NCI-H2081 treated with DMSO at 0.1 percent for 48 hours (cell line): ENCODE measurements at places on chromosomes 5 and 9.
A peak's percentile ranks its signal among the peaks of the same experiment; 100 is the strongest.

- peak; percentile 39 for DNase-seq
These were observed 93.1 kb upstream of the TBCA start for GRCh38 chr5:77869116-77869798.

- DNase-seq, result no peak
These were observed 65.1 kb upstream of the NEURL1B start for GRCh38 chr5:172575816-172576545.

- DNase-seq, result no peak
These were observed 1.2 kb upstream of the NELFB start for GRCh38 chr9:137253717-137254623.

DNA sequence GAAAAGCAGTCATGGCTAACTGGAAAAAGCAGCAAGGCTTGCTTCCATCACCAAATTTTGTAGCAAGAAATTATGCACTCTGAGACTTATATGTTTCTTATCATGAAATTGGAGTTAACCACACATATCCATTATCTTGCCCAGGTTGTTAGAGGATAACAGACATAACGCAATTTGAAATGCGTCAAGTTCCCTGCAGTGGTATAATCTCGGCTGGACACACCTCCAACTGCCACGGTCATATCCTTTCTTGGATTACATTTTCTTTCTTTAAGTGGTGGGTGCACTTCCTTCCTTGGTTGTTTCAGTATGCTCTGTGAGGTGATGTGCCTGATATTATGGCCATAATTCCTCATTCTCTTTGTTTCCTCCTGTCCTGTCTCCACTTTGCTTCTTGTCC, 695.0 kb upstream of the DMAC1 start:
- no peak for DNase-seq

GRCh38 chr5:119016125-119016774, 27.9 kb upstream of the DTWD2 start:
- DNase-seq, result no peak

DNA sequence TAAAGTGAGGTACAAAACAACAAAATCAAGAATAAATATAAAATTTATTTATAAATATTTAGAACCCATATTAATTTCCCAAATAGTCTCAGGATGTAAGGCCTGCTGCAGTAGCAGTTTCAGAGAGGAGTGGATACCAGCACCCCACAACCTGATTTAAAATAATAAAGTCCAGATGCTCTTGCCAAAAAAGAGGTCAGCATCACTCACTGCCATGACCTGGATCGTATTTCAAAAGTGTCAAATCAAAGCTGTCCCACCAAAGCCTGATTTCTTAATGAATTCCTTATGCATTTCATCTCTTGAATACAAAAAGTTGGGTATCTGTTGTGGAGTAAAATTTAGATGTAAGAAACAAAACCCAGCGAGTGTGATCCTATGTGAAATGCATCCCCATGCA, 58.0 kb upstream of the ROR2 start:
- no peak for DNase-seq

DNA sequence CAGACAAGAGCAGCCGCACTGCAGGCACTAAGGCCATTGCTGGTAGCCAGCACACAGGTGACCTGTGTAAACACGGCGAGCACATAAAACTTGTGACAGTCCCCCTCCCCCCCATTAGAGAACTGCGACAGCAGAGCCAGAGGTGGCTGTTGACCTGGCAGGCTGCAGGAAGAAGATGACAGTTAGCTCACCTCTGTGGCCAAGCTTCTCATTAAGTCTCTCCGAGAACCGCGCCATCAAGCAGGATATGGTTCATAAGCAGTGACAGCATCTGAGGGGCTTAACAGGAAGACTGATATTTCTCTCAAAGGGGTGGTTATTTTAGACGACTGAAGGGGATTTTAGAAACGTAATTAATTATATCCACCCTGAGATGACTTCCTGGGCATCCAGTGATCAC, 5.2 kb downstream of the SURF4 start:
- no peak for DNase-seq

GRCh38 chr9:112295174-112295573, 38.2 kb downstream of the PTBP3 start:
- no peak for DNase-seq

GRCh38 chr5:69167493-69167855, 524 bp downstream of the CCNB1 start:
- no peak for DNase-seq

DNA sequence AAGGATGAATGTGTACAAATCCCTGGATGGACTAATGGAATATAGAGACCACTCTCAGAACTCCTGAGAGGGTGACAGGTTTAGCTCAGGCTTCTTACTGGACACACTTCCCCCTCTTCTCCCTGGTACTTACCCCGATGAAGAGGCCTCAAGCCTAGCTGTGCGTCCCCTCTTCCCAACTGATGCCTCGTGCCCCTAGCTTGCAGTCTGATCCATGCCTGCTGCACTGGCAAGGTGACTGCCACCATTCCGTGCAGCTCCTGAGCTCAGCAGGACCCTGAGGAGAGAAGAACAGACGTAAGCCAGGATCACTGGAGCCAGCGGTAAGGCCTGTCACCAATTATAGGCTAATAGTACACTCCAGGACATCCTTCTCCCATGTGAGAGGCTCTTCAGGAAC, 5.5 kb upstream of the STOML2 start:
- no peak for DNase-seq

- DNase-seq, result no peak
These were observed 15.9 kb downstream of the RFX3 start for GRCh38 chr9:3509926-3510325.

- no peak for DNase-seq
These were observed 94.7 kb upstream of the NUDT12 start for GRCh38 chr5:103657301-103657700.

DNA sequence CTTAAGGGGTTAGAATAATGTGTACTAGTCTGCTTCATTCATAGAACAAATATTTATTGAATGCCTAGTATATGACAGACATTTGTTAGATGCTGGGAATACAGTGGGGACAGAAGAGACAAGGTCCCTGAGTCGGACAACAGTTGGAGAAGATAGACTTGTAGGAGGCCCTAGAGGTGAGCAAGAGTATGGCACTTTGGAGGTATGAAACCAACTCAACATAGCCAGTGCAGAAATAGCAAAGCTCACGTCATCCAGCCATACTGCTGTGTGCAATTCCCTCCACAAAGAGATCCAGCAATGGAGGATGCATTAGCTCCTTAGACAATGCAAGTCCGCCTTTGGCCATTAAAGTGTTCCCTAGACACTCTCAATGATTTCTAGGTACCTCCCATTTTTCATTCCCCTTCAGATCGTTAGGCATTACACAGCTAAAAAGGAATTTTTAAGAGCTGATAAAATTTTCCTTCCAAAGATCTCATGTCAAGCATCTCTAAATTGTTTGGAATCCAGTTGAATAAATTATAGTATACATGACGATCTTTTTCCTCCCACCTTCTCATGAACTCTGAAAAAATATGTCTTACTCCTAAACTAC, 1949.6 kb upstream of the WWC1 start:
- DNase-seq, result no peak

DNA sequence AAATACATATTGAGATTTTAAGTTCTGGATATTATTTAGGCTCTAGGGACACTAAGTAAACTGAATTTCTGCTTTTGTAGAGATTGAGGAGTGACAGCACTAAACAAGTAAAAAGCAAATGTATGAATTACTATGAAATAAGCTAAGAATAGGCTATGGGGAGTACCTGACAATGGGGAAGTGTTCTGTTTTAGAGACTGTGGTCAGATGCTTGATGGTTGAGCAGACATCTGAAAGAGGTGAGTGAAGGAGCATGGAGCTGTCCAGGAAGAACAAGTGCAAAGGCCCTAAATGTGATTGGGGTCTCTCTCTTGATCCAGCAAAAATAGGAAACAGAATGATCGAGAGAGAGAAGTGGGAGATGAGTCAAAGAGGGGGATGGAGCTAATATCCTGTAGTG, 111.7 kb downstream of the JAKMIP2 start:
- no peak for DNase-seq

DNA sequence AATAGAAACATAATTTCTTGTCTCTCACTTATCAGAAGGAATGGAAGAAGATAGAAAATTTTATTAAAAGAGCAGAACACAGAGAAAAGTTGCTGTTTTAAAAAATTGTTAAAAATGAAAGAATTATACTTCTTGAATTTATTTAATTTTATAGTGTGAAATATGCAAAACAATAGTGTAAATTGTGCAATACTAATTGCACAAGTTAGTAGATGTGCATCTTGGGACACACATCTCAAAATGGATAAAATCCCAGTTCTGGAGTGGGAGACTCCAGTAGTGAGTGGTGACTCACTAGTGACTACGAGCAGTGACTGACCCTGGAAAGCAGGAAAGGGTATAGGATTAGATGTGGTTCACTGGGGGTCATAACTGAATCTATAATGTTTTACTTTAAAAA, 223.2 kb downstream of the MSX2 start:
- no peak for DNase-seq

DNA sequence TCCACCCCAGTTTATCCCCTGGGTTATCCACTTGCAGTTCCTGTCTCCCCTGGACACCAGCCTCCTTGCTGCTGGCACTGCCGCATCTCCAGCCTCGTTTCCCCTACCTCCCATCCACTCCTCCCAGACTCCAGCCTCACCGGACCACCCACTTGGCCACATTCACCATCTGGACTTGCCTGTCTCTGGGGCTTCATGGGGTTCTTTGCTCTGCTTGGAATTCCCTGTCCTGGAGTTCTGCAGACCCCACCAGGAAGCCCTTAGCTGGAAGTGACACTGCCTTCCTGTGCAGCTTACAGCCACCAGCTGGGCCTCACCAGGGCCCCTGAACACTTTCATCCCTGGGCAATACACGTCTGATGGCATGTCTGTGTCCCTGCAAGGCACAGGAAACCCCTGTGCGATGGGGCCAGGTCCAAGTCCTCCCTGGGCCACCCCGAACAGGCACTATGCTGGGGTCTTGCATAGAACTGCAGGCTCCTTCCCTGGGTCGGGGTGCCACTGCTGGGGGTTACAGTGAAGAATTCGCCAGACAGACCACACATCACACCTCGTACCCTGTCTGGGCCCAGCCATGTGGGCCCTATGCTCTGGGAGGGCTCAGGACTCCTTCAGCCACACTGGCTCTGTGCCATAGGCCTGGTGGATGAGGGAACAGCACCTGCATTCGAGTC, 3.0 kb downstream of the FLT4 start:
- no peak for DNase-seq

- no peak for DNase-seq
These were observed 398.2 kb upstream of the WWC1 start for GRCh38 chr5:167893271-167893670.

DNA sequence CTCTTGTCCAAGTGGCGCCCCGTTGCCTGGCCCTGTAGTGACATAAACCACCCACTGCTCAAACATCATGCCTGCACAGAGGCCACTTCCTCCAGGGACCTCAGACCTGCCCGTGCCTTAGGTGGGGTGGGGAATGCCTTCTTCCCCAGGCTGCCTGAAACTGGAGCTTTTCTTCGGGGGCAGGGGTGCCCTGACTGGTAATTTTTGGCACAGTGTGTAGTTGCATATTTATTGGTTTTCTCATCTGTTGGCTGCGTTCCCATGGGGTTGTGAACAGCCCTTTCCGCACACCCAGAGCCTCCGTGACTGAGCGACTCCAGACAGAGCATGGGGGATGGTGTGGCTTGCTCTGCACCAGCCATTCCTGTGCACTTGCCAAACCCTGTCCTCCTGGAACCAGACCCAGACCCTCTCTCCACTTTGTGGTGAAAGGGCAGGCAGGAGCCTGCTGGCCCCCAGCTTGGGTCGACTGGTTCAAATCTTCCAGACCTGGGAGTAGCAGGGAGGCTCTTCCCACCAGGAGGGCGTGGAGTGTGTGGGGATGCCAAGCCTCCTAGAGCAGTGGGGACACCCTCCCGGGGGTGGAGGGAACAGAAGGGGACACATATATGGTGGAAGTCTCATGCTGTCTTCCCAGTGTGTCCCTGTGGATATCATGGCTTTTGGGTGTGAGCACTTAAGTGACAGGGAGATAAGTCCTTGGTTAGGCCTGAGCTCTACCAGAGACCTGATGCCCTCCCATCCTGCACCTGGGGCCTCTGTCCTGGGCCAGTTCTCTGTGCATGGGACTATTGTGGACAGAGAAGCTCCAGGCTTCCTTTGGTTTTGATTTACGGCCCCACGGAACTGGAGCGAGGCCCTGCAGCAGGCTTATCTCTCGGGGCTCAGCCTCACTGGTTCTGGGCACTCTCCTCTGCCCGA, 39.6 kb downstream of the WNK2 start:
- no peak for DNase-seq

- DNase-seq, result no peak
These were observed 1024.8 kb downstream of the TLE1 start for GRCh38 chr9:80664327-80665210.

- no peak for DNase-seq
These were observed 434.1 kb downstream of the HCN1 start for GRCh38 chr5:45262061-45262590.

DNA sequence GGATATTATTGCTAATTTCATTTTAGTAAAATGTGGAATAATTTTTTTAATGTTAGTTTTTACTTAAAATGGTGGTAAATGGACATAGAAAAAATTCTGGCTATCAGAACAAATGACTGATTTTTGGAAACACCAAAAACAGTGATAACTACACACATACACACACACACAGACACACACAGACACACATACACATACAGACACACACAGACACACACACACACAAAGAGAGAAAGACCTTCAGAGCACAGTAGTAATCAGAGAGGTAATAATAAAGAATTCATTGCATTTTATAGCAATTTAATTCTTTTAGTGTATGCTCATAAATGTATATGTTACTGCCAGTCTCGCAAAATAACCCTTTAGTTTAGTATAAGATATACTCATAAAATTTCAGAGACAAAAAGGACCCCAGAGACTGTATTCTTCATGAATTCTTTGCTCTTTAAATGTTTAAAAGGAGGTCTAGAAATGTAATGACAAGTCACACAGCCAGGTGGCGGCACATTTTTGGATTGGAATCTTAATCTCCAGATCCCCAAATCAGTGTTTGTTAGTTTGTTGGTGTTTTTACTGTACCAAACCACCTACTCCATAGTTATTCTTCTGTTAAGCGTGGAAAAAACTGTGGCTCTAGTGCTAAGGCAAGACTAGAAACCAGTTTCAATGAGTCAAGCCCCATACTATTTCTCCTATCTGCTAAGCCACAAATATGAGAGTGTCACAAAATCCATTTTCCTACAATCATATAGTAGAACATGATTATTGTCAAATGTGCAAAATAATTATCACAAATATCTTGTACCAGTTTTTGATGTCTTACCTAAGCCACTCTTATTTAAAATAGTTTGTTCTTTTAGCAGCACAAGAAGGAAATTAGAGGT, 109.9 kb downstream of the EDIL3 start:
- no peak for DNase-seq
